ENCODE measurements at places on chromosomes 1 and 21.

DNA sequence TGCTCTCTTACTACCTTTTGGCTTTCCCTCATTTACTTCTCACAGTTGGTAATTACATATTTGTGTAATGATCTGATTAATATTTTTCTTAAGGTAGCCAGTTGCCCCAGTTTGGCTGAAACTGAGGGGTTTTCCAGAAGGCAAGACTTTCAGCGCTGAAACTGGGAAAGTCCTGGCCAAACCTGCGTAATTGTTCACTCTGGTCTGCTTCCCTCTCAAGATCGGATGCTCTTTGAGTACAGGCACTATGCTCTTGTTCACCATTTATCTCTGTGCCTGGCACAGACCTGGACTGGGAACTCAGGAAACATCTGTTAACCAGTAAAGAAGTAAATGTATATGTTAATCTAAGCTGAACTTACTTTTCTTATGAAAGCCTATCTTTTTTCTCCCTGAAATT, 209.6 kb upstream of the HOOK1 start:
- H3K4me1 ChIP-seq = 0 out of 2 replicates have a peak, but pooled peaks cover 7% of the 10 kb centered on the region
- DNase-seq = no peak
- H3K36me3 ChIP-seq = no peaks in the 10 kb centered on the region
- no peak overlapping the region for H3K4me3 ChIP-seq
- no peaks in the 10 kb centered on the region for H3K27me3 ChIP-seq
- no peak overlapping the region for H3K27ac ChIP-seq

DNA sequence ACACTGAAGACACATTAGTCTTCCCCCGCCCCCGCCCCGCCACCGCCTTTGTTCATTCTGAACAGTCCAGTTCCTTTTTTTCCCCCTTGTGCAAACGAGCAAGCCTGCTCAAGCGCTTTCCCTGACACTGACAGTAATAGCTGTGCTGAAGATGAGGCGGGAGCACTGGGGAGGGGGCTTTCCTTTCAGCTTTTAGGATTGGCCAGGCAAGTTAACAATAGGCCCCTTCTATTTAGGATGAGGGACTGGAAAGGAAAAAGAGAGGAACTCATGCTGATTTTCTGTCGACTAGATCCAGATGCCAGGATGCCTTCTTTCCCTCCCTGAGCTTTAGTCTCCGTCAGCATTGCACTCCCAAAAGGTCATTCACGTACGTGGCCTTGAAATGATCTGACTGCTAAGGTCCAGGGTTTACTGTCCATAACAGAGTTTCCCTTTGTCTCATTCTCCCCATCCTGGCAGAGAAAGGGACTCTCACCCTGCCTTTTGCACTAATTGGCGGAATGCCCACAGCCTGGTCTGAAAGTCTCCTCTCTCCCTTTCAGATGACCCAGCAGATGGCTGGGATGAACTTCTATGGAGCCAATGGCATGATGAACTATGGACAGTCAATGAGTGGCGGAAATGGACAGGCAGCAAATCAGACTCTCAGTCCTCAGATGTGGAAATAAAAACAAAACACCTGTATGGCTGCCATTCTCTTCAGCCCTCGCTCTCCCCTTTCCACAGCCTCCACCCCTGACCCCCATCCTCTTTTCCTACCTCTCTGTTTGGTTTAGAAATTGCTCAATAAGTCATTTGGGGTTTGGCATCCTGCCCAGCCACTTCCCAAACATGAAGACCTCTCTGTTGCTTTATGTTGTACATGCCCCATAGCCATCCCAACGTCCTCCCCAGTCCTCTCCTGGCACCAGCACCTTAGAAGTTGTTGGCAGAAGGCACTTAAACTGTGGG, 28.6 kb upstream of the ZFP69B start:
- H3K27ac ChIP-seq = no peak overlapping the region
- no peak for DNase-seq
- no peaks in the 10 kb centered on the region for H3K36me3 ChIP-seq

DNA sequence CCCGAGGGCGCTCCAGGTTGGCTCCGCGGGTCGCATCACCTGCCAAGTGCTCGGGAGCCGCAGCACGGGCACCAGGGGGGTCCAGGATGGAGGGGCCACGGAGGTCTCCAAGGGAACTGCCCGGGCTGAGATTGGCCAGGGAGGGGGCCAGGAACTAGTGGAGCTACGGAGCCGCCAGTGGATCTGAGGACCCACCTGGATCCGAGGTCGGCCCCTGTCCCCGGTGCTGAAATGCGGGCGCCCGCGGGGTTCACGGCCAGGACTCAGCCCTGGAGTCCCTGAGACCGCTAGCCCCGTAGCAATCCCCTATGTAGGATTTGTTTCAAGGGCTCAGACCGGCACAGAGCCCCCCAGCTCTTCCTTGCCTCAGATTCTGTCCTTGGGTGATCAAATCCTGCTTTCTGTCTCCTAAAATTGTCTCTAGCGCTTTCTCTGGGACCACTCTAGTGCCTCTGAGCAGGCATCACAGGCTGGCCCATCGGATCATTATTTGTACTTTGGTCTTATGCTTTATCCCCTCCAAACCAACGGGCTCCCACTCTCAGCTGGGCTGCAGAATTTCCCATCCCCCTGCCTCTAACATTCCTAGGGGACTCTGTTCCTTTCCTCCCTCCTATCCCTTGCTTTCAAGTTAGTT, 27.3 kb downstream of the KIAA2013 start:
- DNase-seq = peak; percentile 83
- H3K36me3 ChIP-seq = no peaks in the 10 kb centered on the region
- H3K27me3 ChIP-seq = 0 out of 2 replicates have a peak, but pooled peaks cover 3% of the 10 kb centered on the region
- peak overlapping the region; percentile 52 for H3K4me3 ChIP-seq
- H3K27ac ChIP-seq = no peak overlapping the region

- no peak overlapping the region for H3K4me3 ChIP-seq
- H3K27ac ChIP-seq = no peak overlapping the region
- DNase-seq = no peak
- H3K36me3 ChIP-seq = no peaks in the 10 kb centered on the region
- no peaks in the 10 kb centered on the region for H3K4me1 ChIP-seq
Observed at GRCh38 chr1:111422546-111423391, 4.8 kb downstream of the OVGP1 start.

- no peak for DNase-seq
- no peak overlapping the region for H3K27ac ChIP-seq
- H3K27me3 ChIP-seq = no peaks in the 10 kb centered on the region
- H3K4me3 ChIP-seq = no peak overlapping the region
- H3K4me1 ChIP-seq = no peaks in the 10 kb centered on the region
Observed at GRCh38 chr1:42358791-42359190, 21.8 kb upstream of the RIMKLA start.

DNA sequence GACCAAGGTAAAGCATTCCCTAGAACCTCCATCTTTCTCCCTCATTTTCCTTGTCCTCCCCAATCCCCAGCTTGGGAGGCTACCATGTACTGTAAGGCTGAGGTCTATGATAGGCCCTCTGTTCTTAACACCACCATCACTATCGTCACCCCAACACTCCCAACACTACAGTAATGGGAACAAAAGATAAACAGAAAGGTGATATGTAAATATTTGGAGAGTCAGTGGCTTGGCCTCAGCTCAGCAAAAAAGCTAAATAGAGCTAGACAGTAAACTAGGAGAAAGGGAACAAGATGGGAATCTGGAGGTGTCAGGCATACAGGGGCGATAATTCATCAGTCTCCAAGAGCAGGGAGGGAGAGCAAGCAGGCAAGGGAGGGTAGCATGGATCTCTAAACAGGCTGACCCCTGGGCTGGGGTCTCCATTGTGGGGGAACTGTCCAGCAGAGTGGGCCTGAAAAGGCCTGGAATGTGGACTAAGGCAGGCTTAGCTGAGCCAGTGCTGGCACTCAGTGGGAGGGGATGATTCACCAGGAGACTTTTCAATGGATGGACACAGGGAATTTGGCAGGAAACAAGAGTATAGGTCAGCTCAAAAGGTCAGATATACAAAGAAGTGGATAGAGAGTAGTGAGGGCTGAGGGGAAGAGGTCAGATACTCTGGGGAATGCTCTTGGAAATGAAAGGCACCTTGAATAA, 6.7 kb downstream of the WNT2B start:
- H3K27me3 ChIP-seq = peaks cover 28% of the 10 kb centered on the region
- H3K4me1 ChIP-seq = peaks cover 17% of the 10 kb centered on the region
- H3K4me3 ChIP-seq = no peak overlapping the region
- H3K27ac ChIP-seq = no peak overlapping the region
- DNase-seq = peak; percentile 61

DNA sequence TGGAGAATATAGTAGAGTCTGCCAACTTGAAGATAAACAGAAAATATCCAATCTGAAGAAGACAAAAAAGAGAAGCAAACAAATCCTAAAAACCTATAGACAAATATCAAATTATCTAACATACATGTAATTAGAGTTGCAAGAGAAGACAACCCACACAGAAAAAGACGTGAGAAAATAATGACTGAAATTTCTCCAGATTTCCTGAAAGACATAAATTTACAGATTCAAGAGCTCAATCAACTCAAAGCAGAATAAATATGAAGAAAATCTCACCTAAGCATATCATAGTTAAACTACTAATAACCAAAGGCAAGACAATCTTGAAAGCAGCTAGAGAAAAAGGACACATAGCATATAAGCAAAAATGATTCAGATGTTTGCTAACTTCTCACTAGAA, 261.2 kb upstream of the NFIA start:
- H3K4me3 ChIP-seq = no peak overlapping the region
- H3K27me3 ChIP-seq = no peaks in the 10 kb centered on the region
- no peak overlapping the region for H3K27ac ChIP-seq
- no peaks in the 10 kb centered on the region for H3K4me1 ChIP-seq
- DNase-seq = no peak

DNA sequence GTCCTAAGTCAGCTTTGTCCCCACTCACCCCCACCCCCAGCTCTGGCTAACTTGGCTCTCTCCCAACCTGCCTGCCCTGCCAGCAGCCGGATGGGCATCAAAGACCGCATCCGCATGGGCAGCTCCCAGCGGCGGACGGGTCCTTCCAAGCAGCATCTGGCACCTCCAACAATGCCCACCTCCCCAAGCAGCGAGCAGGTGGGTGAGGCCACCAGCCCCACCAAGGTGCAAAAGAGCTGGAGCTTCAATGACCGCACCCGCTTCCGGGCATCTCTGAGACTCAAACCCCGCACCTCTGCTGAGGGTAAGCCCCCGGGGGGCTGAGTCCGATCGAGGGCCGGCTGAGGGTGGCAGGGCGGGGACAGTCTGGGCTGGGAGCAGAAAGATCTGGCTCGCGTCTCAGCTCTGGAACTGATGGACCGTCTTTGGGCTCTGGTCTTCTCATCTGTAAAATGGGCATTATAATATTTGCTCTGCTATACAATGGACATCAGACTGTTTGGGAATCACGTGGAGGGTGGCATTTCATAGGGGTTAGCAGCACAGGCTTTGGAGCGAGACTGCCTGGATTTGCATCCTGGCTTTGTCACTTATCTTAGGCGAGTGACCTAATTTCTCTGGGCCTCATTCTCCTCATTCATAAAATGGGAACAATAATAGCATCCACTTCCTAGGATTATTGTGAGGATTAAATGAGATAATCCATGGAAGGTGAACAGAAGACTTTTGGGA, 31.0 kb downstream of the CITED4 start:
- DNase-seq = no peak
- no peaks in the 10 kb centered on the region for H3K27me3 ChIP-seq
- H3K36me3 ChIP-seq = no peaks in the 10 kb centered on the region
- H3K27ac ChIP-seq = no peak overlapping the region

Measured in GM23338 (cell line).